LNCaP clone FGC (cell line): ENCODE measurements at places on chromosomes 4 and X.

- no peak for DNase-seq
Measured at GRCh38 chr4:101670370-101670769, 120.2 kb upstream of the BANK1 start.

DNA sequence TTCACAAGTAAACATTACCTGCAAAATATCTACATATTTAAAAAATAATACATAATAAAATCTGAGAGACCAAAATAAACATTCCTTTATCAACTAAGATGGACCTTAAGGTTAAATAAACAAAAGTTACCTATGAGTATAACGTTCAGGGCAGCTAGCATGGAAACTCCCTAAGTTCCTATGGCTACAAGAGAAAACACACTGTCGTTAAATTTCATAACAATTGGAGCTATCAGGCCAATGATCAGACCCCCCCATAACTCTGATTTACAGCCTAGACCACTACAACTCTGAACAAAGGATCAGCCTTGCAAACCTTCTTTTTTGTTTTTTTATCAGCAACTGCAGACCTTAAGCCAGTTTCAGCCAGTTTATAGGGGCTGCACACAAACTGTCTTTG is 1418.4 kb downstream of the PCDH18 start:
- DNase-seq: no peak

DNA sequence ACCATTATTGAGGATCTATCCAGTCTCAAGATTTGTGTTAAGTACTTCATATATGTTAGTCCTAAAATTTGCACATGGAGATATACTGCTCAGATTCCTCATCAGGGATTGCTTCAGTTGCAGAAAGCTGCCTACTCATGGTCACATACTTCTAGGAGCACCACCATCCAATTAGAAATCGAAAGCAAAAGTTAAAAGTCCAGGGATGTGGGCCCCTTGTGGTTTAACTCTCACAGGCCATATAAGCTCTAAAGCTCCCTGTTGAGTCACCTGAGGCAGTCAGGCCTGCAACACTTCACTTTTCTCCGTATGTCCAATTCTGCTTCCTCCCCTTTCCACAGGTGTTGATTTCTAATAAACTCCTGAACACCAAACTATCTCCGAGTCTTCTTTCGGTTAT is 84.2 kb downstream of the CNOT6L start:
- no peak for DNase-seq

DNA sequence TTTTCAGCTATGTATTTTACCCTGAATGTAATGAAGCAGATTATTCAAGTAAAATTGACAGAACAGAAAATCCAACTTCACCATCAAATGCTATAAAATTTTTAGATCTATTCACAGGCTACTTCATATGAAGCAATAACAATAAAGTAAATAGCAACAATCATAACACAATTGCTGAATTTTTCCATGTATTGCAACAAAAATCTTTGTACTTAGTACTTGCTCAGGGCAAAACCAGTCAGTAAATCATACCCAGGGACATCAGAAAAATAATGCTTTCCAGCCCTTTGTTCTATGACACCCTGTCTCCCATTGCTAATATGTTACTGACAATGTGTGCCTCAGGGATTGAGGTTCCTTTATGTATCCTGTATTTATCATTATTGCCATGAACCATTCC is 15.5 kb downstream of the TNIP3 start:
- DNase-seq: no peak

DNA sequence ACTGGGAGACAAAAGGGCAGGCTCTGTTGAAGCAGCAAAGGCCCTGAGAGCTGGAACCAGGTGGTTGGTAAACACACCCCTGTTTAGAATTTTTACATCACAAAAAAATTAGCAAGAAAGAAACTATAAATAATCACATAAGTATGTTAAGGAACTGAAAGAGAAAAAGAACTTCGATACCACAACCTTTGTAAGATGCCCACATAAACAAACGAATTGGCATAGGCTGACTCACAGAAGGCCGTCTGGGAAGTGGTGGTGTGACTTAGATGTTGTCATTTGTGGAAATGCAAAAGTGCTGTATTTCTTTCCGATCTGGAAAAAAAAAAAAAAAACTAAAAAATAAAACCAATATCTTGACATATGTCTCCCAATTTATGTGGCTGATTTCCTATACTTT is 235.1 kb downstream of the USP46 start:
- no peak for DNase-seq

GRCh38 chrX:45824471-45824870 is 623.8 kb upstream of the DIPK2B start:
- no peak for DNase-seq
